HCT116 (cell line): ENCODE measurements at places on chromosomes 6 and 20. TPM values are rescaled to one million over a fixed set of nuclear protein-coding genes. Genes with fewer than 3 reads are reported as not detected.

Gene PBX2
- 79.0 TPM for total RNA-seq

Gene CLPSL1
- total RNA-seq, result not detected

Gene CRIP3
- total RNA-seq, result not detected

Gene GTF2H4
- total RNA-seq, result 59.7 TPM

Gene LBP
- 0.15 TPM for total RNA-seq

Gene ENPP4
- total RNA-seq, result 9.6 TPM

Gene KIFC1
- total RNA-seq, result 84.7 TPM

GRCh38 chr20:45462711-45463509 is 6.6 kb upstream of the WFDC2 start:
- DNase-seq, result no peak

DNA sequence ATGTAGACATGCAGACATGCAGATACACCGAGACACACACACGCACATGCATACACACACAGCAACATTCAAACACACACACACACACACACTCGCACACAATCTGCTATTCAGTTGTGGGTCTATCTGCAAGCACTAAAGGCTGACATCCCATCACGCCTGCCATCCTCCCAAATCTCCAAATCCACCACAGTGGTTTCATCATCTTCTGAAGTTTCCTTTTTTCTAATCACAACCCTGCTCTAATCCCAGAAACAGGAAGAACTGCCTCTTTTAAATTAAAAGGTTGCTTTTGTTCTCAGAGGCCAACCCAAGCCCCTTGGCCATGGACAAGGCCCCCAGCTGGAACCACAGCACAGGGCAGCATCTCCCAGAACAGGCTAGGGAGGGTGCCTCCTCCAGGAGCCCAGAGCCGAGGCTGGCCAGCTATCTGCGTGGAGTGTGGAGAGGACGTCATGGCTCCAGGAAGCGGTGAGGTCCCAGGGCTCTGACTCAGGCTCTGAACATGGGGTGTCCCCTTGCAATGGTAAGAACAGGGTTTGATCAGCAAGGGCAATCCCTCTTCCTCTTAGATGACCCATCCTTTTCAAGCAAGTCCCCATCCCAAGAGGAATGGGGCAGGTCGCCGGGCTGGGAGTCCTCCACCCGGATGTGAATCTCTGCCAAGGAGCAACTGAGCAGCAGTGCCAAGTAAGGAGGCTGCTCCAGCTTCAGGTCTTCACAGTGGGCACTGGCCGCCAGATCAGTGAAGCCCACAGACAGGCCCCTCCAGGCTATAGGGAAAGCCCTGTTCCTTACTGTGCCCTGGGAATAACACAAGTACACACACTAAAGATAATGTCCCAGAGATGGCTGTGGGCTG is 14.7 kb downstream of the FOXF2 start:
- no peak for DNase-seq

DNA sequence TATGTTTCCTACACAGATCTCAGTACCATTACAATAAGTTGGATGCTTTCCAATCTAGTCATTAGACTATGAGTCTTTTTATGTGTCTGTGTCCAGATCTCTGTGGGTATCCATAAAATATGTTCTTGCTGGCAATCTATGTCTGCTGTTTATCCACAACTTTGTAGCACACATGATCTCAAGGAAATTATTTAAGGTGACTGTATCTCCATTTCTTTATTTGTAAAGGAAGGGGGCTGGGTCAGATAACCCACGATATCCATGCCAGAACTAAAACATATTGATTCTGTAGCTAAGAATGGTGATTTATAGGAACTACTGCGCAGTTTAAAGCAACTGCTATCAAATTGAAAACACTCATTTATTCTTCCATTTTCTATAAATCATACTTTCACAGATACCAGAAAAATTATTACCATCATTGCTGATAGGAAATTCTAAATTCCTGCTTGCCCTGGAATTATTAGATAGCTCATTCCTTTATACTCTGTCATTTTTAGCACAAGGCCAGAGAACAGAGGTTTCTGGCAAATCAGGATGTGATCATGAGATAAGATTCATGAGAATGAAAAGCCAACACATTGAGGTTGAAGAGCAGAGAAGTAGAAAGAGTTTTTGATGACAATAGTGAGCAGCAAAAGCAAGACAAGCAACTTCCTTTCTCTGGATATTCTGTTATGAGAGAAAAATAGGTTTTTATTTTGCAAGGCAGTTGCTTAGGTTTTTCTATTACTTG is 851.4 kb upstream of the CITED2 start:
- no peak for DNase-seq

- DNase-seq, result no peak
Observed at GRCh38 chr6:12333128-12333527, 43.0 kb downstream of the EDN1 start.

GRCh38 chr6:52139985-52140680 is 46.0 kb upstream of the IL17A start:
- DNase-seq, result no peak

- DNase-seq, result no peak
Observed at GRCh38 chr20:35271904-35272303, 6.0 kb downstream of the MMP24OS start.

GRCh38 chr20:22723659-22724058 is 139.3 kb upstream of the FOXA2 start:
- no peak for DNase-seq

DNA sequence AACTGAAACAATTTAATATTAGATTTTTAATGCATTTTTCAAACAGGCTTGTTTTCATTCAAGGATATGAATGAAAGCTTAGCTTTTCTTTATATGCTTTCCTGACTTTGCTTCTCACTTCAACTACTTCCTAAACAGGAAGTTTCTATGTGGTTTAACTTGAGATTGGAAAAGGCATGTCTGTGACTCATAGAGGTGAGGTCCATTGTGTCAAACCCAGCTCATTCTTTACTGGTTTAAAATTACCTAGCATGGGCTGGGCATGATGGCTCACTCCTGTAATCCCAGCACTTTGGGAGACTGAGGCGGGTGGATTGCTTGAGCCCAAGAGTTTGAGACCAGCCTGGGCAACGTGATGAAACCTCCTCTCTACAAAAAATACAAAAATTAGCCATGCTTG is 34.4 kb downstream of the EFHC1 start:
- peak; percentile 16 for DNase-seq

- DNase-seq, result no peak
Observed at GRCh38 chr6:56682635-56683034, 39.9 kb upstream of the DST start.

GRCh38 chr20:2022163-2022562 is 28.3 kb upstream of the PDYN start:
- no peak for DNase-seq

- peak; percentile 42 for DNase-seq
Observed at GRCh38 chr6:18632670-18633410, 245.7 kb downstream of the RNF144B start.

DNA sequence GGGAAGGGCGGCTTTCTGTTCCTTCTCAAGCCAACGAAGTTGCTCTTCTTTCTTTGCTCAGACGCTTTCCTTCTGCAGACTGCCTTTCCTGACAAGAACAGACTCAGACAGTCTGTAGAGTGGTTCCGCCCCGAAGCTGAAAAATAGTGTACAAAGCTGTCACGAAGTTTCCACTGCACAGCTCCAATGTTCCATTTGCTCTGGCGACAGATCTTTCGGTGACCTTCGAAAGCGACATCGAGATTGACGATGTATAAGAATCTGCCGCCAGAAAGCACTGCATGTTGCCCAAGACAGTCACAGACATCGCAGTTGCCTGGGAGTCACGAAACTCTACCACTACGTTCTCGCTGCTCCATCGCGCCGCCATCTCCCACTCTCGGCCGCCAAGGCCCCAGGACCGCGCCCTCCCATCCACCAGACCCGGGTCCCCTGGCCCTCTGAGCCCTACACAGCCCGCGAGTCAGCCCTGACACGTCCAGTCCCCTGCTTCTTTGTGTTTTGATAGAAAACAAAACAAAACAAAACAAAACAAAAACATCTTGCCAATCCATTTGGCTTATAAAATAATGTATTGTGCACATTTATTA is 42.1 kb upstream of the ZNF184 start:
- DNase-seq, result no peak

DNA sequence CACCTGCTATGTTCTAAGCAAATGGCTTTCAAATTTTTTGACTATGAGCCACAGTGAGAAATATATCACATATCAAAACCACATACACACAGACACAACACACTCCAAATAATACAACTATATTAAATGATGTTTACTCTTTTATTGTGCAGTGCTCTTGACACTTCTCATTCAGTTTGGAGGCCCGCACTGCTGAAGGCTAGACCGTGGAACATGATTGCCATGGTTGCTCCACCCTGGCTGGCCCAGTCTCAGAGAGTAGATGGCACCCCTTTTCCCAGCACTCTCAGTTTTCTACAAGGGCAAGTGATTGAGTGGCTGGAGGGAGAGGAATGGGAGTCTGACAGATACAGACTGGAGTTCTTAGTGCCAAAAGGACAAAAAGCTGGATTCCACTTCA is 86.9 kb downstream of the SH3BGRL2 start:
- DNase-seq, result no peak

- DNase-seq, result no peak
Observed at GRCh38 chr20:60403105-60403741, 445.0 kb downstream of the CDH26 start.

- DNase-seq, result no peak
Observed at GRCh38 chr6:139801571-139802321, 427.3 kb upstream of the CITED2 start.

GRCh38 chr20:32236048-32236533 is 28.4 kb downstream of the POFUT1 start:
- no peak for DNase-seq

DNA sequence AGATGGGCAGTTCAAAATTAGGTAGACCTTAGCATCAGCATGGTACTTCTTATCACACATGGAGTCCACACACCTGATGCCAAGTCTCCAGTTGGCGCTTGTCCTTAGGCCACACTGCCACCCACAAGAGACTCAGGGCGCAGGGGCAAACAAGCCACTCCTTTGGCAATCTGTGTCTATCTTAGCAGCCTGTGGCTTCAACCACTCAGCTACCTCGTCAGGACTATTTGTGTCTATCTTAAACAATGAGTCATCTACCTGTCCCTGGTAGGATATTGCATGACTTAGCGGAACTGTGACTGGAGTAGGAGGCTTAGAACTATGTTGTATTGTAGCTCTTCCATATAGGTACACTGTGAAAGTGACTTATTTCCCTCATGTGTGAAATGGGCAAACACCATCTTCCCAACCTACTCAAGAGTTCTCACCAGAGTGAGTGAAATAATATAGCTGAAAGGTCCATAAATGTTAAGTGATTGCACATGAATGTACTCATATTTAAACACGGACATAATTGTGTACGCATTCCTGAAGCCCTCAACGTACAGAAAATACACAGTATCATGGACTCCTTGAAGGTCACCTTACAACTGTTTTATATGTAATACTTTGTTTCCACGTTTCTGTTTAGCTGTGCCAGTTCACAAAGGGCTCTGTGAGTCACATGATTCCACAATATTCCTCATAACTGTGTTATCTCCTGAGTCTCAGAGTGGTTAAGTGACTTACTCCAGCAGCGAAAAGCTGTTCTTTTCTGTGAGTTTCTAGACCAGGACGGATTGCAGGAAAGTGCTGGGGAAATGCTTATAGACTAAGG is 1.6 kb downstream of the TRIM27 start:
- peak; percentile 62 for DNase-seq

DNA sequence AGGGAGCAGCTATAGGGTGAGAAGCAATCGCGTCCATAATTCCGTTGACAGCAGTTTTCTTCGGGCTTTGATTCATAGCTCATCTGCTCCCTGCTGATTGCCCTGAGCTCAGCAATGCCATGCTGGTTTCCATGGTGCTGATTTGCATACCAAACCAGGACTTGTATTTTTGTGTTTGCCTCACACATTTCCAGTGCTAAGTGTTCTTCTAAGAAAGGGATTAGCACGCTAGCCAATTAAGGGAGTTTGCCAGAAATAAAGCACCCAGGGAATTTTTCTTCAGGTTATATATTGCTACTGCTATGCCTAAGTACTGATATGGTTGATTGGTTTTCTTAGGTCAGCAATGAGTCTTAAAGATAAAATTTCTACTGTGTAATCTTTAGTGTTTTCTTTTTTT is 177.6 kb downstream of the PLCB1 start:
- DNase-seq, result no peak

DNA sequence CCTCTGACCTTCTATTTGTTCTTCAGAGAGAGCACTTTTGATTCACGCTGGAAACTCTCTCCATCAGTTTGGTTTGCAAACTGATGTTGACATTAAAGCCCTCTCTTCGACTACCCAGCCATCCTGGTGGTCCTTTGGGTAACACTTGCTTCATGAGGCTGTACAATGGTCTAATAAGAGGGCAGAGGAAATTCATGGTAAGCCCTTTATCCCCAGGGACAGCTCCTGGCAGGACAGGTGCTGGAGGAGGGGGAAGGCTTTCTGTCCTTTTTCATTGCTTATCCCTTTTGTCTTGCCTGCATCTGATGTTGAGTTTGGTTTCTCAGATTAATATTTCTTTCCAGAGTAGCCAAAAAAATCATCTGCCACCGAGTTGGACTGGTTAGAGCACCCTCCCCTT is 52.1 kb upstream of the CD93 start:
- DNase-seq, result no peak

GRCh38 chr6:81769824-81770223 is 17.3 kb upstream of the TENT5A start:
- no peak for DNase-seq

GRCh38 chr6:32970413-32971241 is 2.2 kb downstream of the BRD2 start:
- DNase-seq, result peak; percentile 60

DNA sequence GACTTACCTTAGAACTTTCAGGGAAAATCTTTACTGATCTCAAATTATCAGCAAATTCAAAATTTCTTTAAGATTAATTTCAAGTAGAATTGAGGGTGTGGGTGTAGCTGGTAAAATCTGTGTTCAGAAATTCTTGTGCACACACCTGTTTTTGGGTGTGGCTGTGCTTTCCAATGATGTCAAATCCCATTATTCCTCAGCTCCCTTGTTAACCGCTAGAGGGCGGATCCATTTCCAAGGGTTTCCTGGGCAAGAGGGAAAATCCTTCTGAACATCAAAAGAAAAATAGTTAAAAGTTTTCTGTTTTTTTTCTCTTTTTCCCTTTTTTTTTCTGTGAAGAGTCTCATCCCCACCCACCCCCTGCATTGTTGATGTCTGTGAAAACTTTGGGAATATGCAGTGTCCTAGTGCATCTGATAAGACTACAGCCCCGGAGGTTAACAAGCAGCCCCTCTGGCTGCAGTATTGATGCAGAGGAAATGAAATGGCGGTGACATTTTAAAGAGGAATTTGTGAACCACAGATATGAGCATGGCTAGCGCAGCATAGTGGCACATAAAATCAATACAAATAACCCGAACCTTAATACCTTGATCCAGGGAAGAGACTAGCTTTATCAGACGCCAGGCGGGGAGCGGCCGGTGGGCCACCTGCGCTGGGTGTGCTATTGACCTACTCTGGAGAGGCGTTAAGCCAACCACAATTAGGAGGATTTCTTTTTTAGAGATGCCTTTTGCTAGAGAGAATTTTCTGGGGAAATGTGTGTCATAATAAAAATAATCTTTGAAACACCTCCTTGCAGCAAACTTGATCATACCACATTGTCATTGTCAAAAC is 130.9 kb downstream of the FOXA2 start:
- DNase-seq, result peak; percentile 32
